Fibroblast of skin of left biceps (primary cell): ENCODE measurements at places on chromosomes 2 and 18.

- no peak for DNase-seq
These were observed 7.6 kb downstream of the AMER3 start for GRCh38 chr2:130762910-130763385.

- DNase-seq: no peak
These were observed 39.2 kb downstream of the GRHL1 start for GRCh38 chr2:9990736-9991135.

DNA sequence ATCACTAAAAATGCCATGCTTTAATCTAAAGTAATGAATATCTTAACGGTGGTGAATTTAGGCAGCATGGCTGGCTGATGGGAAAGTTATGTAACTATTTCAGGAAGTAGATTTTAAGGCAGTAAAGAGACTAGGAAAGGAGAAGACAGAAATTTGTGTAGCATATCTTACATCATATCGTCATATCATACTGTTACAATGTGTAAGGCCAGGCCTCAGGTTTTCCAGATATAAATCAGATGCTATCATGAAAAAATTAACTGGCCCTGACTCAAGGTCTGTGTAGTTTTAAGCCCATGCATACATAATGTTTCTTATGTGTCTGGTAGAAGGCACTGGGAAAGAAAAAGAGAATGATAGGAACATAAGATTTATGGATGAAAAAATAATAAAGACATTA, 8.9 kb upstream of the FAP start:
- DNase-seq: no peak

GRCh38 chr18:5895876-5896740, 786 bp upstream of the TMEM200C start:
- no peak for DNase-seq

DNA sequence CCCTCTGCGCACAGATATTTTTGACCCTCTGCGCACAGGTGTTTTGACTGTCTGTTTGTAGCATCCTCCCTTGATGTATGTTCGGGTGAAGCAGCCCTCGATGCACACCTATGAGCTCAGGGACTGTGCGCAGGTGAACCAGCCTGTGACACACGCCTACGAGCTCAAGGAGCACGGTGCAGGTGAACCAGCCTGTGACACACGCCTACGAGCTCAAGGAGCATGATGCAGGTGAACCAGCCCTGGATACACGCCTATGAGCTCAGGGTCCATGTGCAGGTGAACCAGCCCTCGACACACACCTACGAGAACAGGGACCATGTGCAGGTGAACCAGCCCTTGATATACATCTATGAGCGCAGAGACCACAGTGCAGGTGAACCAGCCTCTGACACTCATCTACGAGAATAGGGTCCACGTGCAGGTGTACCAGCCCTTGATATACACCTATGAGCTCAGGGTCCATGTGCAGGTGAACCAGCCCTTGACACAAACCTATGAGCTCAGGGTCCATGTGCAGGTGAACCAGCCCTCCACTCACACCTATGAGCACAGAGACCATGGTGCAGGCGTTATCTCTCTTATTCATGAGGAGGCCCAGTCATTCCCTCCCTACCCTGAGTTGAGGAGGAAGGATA, 33.9 kb downstream of the SH3BP4 start:
- DNase-seq: no peak
